IMR-90 (cell line): ENCODE measurements at places on chromosomes 1 and 21. TPM values are rescaled to one million over a fixed set of nuclear protein-coding genes. Genes with fewer than 3 reads are reported as not detected.
A peak's percentile ranks its signal among the peaks of the same experiment; 100 is the strongest.

- DNase-seq: no peak
These were observed 3.3 kb downstream of the ACTRT2 start for GRCh38 chr1:3024588-3024987.

DNA sequence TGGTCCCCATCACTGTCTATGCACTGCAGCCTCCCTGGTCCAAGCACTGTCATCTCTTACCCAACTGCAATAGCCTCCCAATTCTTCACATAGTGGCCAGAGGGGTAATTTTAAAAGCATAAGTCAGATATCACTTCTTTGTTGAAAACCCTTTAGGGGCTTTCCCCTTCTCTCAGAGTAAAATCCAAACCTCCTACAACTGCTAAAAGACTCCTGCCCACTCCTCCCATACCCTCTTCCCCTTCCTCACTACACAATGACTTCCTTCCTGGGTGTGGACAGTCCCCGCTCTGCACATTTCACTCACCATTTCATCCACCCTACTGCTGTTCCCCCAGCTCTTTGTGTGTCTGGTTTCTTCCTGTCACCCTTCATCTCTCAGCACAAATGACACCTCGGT lies 8.3 kb downstream of the MCOLN2 start:
- DNase-seq: no peak

- peak; percentile 83 for DNase-seq
These were observed 92.0 kb downstream of the CNIH3 start for GRCh38 chr1:224707843-224708725.

DNA sequence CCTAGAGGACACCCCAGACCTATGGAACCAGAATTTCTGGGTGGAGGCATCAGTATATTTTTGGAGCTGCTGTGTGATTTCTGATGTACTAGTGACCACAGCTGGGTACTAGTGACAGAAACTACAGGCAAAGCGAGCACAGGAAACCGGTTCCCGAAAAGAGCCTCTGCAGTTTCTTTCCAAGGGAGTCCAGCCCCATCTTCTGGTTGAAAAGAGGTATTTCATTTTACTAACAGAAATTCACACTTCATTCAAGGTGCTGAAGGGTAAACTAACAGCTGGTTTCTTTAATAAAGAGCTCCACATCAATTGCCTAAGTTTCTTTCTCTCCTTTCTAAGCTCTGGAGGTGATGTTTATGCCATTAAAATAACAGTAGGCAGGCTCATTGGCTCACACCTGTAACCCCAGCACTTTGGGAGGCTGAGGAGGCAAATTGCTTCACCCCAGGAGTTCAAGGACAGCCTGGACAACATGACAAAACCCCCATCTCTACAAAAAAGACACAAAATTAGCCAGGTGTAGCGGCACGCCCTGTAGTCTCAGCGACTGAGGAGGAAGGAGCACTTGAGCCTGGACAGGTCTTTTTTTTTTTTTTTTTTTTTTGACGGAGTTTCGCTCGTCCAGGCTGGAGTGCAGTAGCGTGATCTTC lies 22.0 kb downstream of the THAP3 start:
- DNase-seq: peak; percentile 54

- no peak for DNase-seq
These were observed 161.3 kb downstream of the GALNT2 start for GRCh38 chr1:230228236-230228897.

CRB1 gene
- under 0.01 TPM in 1 of 2 replicates, not detected in the other for total RNA-seq

DNA sequence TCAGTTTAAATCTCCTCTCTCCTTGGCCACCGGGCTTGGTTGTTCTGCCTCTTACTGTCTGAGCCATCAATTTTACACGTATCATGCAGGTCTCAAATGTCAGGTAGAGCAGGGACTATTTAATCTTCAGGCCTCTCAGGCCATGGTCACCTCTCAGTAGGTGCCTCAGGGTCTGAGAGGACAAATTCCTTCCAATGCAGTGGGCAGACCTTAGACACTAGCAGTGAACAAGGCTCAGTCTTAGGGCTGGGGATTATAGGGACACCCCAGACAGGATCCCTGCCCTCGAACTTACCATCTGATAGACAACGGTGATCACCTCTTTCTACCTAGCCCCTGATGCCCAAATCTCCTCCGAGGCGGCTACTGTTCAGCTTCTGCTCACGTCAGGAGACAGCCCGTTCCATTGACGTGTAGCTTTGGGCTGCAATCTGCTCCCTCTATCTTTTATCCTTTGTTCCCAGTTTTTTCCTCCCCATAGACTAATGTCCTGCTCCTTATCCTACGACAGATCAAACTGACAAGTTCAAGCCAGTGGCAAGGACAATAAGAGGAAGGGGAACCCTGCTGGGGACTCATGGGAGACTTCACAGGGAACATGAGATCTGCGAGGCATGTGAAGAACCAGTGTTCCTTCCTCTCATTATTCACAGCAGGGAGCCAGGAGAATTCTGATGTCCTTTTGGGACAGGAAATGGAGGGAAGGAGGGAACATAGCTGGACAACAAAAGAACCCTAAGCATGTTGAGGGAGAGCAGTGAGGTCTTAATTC lies 1.4 kb upstream of the MYOG start:
- DNase-seq: no peak

DDX20 gene
- 10.9 and 14.2 TPM in 2 replicates for total RNA-seq

DNA sequence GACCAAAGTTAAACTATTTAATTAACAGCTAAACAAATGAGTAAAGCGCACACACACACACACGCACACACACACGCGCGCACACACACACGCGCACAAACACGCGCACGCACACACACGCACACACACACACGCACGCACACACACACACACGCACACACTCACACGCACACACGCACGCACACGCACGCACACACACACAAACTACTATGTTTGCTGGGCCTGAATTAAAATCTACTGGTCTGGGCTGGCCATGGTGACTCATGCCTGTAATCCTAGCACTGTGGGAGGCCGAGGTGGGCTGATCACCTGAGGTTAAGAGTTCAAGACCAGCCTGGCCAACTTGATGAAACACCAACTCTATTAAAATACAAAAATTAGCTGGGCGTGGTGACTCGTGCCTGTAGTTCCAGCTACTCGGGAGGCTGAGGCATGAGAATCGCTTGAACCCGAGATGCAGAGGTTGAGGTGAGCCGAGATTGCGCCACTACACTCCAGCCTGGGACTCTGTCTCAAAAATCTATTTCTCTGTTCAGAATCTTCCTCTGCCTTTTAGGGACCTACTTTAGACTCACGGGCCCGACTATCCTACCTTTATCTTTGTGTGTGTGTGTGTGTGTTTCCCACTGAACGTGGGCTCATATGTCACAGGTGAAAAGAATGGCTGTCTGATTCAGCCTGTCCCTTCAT lies 37.5 kb upstream of the DNAJC11 start:
- DNase-seq: no peak

DNA sequence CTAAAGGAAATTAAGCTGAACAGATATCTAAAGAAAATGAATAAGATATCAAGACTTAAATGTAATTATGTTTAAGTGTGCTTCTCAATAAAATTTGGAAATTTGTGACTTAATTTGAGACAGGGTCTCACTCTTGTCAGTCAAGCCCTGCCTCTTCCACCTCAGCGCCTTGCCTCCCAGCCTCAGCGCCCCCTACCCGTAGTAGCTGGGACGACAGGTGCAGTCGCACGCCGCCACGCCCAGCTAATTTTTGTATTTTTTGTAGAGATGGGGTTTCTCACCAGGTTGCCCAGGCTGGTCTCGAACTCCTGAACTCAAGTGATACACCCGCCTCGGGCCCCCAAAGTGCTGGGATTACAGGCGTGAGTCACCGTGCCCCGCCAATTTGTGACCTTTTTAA lies 117.0 kb downstream of the CLEC20A start:
- no peak for DNase-seq

DNAJC28 gene
- total RNA-seq: 0.54 and 1.4 TPM in 2 replicates

C1QB gene
- not detected in 2 replicates for total RNA-seq

GRCh38 chr1:159142726-159143510 lies 28.5 kb upstream of the CADM3 start:
- no peak for DNase-seq

DNA sequence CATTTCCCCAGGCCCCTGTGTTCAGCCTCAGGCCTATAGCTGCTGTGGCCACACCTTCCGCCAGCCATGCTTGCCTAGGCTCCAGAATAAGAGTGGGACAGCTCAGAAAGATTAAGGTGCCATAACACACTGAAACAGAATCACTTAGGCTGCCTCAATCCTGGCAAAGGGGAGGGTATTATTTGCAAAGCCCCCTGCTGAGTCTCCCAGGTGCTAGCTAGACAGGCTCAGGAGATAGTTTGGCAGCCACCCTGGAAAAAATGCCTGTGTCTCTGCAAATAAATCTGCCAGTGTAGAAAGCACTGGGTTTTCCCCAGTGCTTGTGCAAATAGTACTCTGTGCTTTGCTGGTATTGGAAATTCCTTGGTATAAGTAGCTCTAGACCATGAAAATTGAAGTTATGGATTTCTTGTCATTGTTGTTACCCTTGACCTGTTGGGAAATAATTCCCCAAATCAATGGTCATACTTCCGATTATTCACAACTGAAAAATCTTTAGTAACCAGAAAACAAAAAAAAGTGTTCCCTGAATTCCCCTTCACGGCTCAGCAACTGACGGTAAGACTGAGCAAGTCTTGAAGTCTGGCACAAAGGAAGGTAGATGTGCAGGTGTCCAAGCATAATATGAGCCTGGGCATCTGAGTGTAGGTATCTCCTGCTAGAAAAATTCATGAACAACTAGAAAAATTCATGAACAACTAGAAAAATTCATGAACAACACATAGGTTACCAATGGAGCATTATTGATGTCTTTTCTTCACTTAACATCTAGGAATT lies 56.9 kb downstream of the PROX1 start:
- DNase-seq: no peak

DNA sequence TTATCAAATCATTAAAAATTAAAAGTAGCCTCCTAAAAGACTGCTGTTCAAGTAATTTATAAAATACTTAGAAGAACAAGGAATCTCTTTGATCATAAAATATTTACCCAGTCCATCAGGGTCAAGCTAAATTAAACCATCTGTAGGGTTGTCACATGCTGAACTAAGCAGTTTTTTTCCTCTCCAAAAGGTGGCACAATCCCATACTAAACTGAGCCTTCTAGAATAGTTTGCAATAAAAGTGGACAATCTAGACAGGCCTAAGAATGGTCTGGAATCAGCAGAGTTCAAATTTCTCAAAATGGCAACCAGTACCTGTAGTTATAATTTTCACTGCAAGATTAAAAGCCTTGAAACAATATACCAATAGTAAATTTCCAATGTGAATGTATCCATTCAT lies 194.8 kb downstream of the EIF4G3 start:
- peak; percentile 14 for DNase-seq

DNA sequence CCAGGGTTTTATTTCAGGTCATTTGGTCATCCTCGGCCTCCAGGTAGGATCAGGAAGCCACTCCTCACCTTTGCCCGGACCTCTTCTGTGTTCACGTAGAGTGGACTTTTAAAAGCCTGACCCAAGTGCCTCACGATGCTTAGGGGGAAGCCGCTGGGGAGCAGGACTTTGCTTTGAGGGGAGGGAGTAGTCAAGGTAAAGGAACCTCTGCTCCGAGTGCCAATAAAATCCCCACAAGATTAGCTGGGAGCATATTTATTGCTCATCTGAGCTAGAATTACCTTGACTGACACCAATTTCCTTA lies 603 bp upstream of the DHRS3 start:
- DNase-seq: no peak

- no peak for DNase-seq
These were observed 30.0 kb downstream of the KNCN start for GRCh38 chr1:46521414-46521813.

DNA sequence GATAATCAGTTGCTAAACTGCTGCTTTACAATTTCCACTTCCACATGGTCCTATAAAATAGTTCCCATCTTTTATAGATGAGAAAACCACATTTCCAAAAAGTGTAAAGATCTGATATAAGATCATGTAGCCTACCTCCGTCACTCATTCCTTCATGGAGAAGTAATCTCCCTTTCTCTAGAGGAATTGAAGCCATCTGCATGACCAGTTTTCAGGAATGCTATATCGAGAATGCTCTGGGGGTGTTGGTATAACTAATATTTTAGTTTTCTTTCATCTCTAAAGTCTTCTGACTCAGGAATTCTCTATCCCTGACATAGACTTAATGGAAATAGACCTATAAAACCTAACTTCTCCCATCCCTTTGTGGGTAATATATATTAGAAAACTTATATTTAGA lies 173.0 kb upstream of the UBE2U start:
- no peak for DNase-seq

DNA sequence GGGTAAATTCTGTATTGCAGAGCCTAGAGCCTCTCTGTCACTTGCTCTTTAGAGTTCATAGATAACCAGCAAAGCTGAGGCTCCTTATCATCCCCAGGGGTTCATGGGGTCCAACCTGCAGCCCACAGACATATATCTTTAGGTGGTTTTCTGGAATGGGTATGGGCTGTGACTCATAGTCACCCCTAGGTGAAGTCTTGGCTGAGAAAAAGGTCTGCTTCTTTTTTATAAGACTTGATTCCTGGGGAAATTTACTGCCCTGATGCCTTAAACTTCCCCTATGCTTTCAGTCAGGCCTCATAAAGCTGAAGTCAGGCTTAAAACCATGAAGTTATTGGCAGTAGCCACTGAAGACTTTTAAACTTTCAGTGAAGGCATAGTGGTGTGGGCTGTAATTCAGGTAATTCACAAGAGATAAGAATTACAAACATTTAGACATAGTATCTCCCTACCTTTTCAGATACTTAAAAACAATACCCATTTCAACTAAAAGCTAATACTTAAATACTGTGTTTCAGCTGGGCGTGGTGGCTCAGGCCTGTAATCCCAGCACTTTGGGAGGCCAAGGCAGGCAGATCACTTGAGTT lies 46.8 kb downstream of the MACO1 start:
- DNase-seq: no peak

- no peak for DNase-seq
These were observed 11.3 kb upstream of the IL22RA1 start for GRCh38 chr1:24154215-24154614.

GJC2 gene
- total RNA-seq: 1.1 and 1.4 TPM in 2 replicates

DNA sequence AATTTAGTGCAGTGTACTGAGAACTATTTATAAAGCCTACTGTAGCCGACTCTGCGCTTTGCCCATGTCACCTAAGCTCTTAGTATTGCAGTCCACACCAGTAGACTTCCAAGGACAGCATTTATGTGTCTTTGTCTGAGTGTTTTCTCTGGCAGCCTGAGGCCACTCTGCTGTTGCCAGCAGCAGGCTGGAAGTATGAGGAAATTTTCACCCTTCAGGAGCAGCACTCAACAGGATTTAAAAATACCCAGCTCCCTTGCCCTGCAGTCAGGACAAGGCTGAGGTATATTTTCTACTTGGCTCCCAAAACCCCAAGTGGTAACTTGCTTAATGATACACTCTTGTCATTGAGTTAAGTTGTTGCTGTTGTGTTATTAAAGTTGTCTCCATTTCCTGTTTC lies 230.1 kb downstream of the SRGAP2C start:
- no peak for DNase-seq

ZBTB21 gene
- 12.0 and 13.6 TPM in 2 replicates for total RNA-seq

DNA sequence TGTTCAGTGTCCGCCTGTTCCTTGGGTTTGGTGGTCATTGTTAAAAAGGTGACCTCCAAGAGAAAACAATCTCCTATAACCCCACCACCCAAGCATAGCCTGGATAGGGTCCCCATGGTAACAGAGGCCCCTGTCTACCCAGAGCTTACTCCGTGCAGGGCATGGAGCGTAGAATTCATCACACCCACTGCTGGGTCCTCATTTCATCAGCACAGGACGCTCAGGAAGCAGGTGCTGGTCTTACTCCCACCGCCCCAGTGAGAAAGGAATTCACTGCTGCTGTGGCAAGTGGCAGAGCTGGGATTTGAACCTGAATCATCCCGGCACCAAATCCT lies 37.0 kb downstream of the ARHGEF10L start:
- no peak for DNase-seq

ANXA9 gene
- total RNA-seq: under 0.01 and 0.36 TPM in 2 replicates
